ENCODE measurements at places on chromosomes 1 and 21.

DNA sequence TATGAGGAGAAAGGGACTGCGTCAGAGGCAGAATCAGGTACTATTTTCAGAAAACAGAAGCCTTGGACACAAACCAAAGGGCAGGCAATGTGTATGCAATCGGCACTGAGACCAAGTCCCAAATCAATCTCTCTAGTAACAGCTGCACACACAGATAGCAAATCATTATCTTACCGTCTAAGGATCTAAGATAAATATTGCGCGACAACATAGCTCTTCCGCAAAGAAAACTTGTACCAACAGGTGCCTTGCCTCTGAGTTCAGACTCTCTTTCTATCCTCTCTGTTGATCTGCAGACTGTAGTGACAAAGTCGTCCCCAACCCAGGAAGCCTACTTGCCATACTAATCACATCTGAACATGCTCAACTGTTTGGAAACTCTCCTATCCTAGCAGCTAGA lies 22.6 kb upstream of the SAMD13 start:
- DNase-seq = no peak

DNA sequence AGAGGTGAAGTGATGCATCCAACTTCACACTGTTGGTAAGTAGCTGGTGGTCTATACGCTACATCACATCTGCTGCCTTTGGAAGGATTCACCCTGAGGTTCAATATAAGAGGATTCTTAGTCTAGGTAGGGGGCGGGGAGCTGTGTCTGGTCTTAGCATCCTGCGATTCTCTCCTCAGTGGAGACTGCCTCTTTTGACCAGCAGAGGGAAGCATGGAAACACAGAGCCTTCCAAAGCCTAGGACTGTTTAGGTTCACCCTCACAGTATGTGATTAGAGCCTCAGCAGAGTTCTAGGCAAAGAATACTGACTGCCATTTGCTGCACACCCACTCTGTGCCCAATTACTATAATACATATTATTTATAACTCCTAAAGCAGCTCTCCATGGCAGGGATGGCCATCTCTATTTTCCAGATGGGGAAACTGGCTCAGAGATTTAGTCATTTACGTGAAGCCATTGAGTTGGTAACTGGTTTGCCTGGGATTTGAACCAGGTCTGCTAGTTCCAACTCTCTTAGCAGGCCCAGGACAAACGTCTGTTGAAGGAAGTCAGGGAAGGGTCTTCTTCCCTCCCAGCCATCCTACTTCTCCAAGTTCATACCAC lies 28.9 kb upstream of the EFCAB14 start:
- DNase-seq = no peak

- DNase-seq = no peak
Observed at GRCh38 chr21:42067531-42068255, 3.4 kb upstream of the UMODL1 start.

DNA sequence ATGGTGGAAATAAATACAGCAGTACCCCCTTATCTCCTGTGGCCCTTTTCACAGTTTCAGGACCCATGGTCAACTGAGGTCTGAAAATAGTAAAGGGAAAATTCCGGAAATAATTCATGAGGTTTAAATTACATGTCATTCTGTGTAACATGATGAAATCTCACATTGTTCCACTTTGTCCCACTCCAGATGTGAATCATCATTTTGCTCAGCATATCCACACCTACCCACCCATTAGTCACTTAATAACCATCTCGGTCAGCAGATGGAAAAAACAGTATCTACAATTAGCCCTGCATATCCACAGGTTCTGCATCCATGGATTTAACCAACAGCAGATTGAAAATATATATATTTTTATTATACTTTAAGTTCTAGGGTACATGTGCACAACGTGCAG lies 86.9 kb upstream of the GORAB start:
- no peak for DNase-seq

DNA sequence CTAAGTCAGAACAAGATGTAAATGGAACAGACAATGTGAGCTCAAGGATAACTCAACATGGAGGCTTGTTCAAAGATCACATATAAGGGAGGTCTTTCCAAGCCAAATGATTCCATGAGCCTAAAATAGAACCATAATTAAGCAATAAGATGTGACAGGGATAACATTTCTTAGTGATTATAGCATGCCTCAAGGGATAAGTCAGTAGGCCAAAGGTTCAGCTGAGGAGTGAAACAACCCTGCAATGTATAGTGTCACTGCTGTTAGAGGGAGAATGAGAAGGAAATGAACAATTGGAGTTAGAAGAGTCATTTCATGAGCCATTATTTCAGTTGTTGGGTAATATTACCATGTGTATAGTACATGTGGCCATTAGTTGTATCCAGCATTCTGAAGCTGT lies 25.0 kb downstream of the GORAB start:
- DNase-seq = no peak

DNA sequence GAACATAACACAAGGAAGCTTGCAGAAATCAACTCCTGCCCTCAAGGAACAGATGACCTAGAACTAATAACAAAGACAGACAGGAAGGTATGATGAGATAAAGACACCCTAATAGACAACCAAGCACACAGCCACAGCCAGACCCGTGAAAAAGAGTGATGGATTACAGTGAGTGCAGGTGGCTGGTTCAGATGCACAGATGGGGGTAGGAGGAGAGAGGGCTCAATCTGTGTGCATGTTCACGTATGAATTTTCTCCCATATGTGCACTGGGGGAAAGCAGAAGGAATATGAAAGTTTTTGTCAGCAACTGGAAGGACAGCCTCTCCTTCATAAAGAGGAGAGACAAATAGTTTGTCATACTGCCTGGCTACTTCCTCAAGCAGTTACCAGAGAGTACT lies 367.1 kb downstream of the PBX1 start:
- no peak for DNase-seq

DNA sequence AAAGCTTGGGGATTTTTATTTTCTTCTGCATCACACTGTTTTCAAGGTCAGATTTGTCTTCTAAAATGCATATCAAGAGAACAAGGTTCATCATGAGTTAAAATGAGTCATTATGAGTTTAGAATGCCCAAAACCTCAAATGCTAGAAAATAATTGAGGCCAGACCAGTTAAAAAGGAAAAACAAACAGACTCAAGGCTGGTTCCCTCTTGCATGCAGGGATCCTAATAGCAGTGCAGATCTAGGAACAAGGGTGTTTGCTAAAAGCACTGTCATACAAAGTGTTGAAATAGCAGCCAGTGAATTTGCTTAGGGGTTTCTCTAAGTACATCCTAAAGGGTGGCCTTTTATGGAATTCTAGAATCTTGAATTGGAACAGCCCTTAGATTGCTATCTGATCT lies 15.3 kb downstream of the BEND5 start:
- no peak for DNase-seq

DNA sequence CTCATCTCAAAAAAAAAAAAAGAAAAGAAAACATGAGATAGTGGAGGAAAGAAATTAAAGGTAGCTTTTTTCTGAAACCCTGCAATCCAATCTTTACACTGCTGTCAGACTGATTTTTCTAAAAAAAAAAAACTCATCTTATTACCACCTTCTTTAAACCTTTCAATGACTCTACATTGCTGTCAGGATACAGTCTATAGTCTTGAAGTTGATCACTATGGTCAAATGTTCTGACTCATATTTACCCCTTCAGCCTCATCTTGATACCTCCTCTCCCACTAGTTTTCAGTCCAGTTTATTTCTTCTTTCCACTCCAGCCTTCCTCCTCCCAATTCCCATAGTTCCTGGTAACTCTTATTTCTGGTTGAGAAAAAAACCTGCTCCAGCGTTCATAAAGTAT lies 17.7 kb upstream of the NFIA start:
- no peak for DNase-seq

GRCh38 chr21:24995216-24995615 lies 612.1 kb downstream of the MRPL39 start:
- DNase-seq = no peak
